NCI-H1048 (cell line): ENCODE measurements at places on chromosomes 5 and 9.

GRCh38 chr9:126599047-126599650, 14.6 kb upstream of the LMX1B start:
- no peak for DNase-seq

DNA sequence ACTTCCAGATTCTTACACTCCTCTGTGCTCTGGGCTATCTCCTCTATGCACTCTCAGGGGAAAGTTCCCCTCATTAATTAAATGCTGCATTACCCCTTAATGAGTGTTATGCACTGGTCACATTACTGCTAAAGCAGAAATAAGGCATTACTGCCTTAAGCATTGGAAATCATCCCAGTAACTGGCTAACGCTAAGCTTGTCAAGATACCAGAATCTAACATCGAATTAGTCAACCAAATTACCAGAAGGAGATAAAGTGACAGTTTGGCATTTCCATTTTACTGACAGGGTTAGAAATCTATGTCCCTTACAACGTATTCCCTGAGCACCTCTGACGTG, 69.5 kb upstream of the FAM169A start:
- no peak for DNase-seq

DNA sequence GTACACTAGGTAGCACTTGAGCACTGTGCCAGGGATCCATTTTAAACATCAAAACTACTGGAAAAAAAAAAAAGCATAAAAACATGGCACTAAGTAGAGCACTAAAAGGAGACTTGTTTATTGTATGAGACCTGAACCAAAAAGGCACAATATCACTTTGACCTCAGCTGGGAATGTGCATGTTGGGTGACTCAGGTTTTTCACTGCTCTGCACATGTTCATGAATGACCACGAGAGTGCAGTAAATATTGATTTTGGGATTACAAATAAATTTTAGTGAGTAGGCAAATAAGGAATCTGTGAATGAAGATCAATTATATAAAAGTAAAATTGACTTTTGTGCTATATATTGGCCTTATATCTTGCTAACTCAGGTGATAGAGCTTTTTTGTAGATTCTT, 11.8 kb downstream of the RMI1 start:
- DNase-seq, result no peak

DNA sequence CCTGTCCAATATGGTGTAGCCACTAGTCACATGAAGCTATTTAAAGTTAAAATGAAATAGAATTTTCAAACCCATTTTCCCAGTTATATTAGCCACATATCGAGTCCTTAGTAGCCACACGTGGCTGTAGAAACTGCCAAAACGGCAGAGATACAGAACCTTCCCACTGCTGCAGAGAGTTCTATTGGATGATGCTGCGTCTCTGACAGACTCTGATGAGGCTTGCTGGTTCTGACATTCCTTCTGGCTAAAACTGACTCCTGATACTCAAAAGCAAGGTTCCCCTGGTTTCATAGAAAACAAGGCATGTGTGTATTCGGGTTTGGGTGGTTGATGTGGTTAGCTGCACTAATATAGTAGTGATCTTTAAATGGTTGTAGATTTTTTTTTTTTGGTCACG, 91.5 kb downstream of the TLE4 start:
- no peak for DNase-seq

GRCh38 chr5:64615895-64616294, 74.4 kb upstream of the SHISAL2B start:
- no peak for DNase-seq

GRCh38 chr5:164518067-164518740, 1012.8 kb downstream of the MAT2B start:
- no peak for DNase-seq

DNA sequence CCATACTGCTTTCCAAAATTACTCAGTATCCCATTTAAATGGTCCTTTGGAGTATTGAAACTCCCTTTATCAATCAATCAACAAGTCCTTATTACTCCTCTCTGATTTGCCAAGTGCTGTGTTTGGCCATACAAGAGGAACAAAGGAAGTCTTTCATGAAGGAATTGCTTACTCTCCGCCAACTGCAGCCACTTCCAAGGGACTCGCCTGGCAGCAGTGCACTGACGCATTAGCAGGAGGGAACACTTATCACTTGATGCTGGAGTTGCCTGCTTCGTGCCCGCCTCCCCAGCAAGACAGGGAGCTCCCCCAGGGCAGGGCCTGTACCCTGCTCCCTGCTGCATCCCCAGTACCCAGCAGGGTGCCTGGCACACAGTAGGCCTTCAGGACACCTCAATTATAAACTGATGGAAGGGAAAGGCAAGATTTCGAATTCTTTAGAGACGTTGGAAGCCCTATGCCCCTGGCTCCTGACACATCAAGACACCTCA, 97.9 kb downstream of the CRB2 start:
- no peak for DNase-seq

DNA sequence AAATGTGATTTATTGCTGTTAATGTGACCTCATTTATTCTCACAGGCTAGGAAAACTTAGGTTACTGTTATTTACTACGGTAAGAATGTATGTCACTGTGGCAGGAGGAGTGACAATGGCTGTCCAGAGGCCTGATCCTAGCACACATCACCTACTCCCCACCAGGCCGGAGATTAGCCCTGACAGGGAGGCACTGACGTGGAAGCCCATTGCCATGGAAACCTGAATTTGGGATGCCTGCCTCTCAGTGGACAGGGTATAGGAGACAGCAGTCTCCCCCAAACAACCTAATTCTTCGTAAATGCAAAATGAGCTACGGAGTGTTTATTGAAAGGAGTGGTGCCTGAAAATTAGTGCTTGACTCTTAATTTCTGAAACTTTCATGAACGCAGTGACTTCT, 87.6 kb upstream of the SMARCA2 start:
- DNase-seq, result no peak

DNA sequence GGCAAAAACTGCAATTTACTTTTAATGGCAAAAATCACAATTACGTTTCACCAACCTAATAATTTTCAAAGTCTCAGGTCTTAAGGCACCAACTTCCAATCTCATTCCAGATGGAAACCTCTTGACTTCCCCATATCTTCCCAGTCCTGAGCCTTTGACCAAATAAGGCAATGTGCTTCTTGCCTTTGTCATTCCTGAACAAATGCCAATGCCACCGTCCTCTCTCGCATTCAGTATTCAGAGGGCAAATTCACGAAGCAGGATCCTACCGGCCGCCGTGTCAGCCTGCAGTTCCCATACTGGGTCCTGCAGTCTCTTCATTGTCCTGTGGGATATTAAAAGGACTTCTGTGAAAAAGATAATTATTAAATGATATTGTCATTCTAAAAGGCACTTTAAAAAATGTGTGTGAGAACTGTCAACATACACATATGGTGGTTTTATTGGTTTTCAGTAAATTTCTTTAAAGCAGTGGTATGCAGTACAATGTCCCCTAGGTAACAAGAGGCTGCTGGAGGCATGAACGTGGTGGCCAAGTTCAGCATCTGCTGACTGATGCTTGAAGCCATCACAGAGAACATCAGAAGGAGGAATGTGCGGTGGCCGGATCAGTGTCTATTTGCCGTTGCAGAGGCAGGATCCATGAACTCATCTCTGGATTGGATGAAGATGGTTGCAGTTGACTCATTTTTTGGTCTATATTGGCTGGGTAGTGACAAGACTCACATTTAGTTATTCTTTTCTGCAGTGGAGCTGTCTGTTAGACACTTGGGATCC, 101.4 kb upstream of the IRX4 start:
- no peak for DNase-seq

GRCh38 chr9:3136686-3137346, 292.9 kb upstream of the PUM3 start:
- DNase-seq, result no peak

GRCh38 chr5:108655750-108656450, 91.8 kb upstream of the FER start:
- no peak for DNase-seq

GRCh38 chr5:34022121-34022705, 14.4 kb upstream of the AMACR start:
- DNase-seq, result no peak

GRCh38 chr5:34826347-34826746, 12.6 kb upstream of the TTC23L start:
- no peak for DNase-seq

- DNase-seq, result no peak
Observed at GRCh38 chr5:133480866-133481265, 131.5 kb downstream of the FSTL4 start.
